Effector memory CD8-positive, alpha-beta T cell (primary cell): ENCODE measurements at places on chromosomes 11 and 22.

GRCh38 chr11:65492637-65493366, 6.0 kb upstream of the MALAT1 start:
- no peak for DNase-seq

GRCh38 chr11:19253153-19253745, 12.5 kb upstream of the E2F8 start:
- no peak for DNase-seq

- DNase-seq = no peak
These were observed 67.9 kb downstream of the SESN3 start for GRCh38 chr11:95163106-95163505.

DNA sequence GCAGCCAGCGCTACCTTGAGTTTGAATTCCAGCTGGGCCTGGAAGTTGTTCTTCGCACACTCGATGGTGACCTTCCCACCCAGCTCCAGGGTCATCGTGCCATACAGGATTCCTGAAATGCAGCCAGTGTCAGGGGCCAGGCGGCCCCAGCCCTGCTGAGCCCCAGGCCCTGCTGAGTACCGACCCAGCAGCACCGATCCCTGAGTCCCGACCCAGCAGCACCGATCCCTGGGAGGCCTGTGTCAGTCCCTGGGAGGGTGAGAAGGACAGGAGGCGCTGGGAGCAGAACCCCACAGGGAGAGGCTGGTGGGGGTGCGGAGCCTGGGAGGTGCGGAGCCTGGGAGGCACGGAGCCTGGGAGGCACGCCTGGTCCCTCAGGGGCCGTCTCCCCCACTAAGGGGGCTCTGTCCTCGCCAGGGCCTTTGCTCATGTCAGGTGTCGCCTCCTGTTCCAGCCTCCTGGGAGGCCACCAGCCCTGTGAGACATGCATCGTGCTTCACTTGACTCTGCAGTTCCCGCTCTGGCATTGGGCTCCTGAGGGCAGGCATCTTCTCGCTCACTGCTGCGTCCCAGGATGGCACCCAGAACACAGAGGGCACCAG, 37.1 kb upstream of the CARS1 start:
- DNase-seq = no peak

GRCh38 chr11:100923555-100923954, 206.1 kb downstream of the PGR start:
- DNase-seq = no peak

GRCh38 chr22:34414467-34415440, 494.5 kb upstream of the LARGE1 start:
- DNase-seq = no peak

DNA sequence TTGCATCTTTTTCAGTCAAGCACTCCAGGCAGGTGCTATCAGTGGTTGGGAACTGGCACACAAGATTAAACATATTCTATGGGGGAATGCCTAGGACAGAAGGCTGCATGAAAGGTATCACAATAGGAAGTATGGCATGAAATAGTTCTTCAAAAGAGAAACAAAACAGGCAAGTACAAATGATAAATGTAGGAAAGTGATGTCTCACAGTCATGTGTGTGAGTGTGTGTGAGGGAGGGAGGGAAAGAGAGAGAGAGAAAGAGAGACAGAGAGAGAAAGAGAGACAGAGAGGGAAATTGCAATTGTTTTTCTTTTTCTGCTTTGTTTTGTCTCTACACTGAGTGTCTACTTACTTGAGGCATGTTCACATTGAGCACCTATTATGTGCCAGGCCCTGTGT, 456.3 kb downstream of the MIAT start:
- no peak for DNase-seq

DNA sequence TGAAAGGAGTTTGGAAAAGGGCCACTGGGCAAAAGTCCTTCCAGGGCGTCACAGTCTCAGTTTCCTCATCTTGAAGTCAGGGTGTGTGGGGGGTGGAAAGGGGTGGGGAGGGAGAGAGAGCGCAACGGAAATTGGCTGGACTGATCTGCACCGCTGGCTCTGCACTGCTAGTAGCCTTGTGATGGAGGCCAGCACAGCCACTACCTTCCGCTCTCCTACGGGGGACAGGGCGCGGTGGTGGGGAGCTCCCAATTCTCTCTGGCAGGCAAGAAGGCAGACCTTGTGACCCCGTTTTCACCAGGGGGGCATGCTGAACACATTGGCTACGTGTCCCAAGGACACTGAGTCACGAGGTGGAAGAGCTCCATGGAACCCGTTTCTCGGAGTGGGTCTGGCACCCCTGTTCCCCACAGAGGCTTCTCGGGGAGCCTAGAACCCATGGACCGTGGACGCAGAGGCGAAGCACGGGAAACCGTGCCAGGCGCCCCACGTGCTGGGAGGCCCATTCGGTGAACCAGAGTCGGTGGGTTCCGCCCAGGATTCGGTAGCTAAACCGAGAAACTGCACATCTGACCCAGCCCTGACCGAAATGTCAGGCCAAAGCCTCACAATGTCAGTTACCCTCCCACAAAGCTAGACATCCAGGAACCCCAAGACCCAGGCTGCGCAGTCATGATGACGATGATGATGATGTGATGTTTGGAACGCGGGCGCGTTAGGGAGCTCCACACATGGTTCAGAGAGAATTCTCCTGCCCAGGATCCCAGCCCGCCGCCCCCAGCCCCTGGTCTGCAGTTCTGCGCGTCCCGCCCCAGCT, 28.3 kb upstream of the WNT11 start:
- peak; percentile 10 for DNase-seq

GRCh38 chr11:96045622-96046456, 121.9 kb upstream of the MTMR2 start:
- no peak for DNase-seq

DNA sequence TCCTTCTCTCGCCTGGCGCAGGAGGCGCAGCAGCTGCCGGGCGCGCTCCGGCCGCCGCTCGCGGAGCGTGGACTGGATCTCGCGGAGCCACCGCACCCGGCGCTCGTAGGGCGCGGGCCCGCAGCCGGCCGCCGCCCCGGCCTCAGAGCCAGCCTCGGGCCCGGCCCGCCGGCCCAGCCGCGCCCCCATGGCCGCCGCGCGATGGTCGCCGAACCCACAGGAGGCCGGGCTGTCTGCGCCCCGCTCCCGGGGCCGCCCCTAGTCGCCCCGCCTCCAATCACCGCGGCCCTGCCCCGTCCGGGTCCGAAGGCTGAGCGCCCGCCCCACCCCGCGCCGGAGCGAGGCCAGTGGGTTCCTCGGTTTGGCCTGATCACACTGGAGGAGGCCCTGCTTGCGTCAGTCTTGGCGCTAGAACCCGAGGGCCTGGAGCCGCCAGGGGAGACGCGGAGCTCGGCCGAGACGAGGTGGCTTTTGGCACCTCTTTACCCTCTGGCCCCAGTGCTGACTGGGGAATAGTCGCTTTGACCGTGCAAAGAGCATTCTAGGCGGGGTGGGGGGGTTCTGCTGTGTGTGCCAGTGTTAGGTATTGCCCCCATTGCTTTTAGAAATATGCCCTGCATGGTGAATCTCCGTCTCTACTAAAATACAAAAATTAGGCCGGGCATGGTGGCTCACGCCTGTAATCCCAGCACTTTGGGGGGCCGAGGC, at the start of gene LRRC75B:
Gene LRRC75B (minus strand): TSS at position 223 of the 708 bp plus-strand sequence. CDS start 34 bp downstream, at position 189.
- peak; percentile 8 for DNase-seq

DNA sequence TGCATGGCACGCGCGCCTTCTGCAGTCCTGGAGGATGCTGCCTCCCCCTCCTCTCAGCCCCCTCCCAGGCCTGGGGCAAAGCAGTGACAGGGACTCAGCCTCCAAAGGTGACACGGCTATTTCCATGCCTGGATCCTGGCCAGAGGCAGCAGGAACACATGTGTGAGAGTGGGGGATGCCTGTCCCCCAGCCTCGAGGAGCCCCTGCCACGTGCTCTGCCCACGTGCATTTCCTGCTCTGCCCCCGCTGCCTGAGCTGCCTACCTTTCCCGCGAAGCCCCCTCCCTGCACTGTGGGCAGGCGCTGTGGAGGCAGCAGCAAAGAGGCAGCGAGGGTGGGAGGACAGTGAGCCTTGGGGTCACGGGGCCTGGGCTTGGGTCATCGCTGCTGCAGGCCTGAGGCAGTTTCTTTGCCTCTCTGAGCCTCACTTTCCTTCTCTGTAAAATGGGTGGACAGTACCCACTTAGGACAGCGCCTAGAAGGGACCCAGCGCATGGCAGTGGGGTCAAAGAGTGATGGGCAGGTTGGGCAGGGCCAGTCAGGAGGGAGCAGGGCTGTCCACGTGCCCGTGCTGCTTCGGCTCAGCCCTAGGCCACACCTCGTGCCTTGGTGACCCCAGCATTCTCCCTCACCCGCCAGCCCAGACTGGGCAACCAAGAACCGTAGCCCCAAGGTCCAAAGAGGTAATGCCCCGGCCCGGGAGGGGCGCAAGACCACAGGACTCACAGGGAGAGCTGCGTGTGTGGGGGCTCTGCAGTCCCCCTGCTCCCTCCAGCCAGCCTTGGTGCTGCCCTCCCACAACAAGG, 48.6 kb downstream of the FLRT1 start:
- DNase-seq = no peak

DNA sequence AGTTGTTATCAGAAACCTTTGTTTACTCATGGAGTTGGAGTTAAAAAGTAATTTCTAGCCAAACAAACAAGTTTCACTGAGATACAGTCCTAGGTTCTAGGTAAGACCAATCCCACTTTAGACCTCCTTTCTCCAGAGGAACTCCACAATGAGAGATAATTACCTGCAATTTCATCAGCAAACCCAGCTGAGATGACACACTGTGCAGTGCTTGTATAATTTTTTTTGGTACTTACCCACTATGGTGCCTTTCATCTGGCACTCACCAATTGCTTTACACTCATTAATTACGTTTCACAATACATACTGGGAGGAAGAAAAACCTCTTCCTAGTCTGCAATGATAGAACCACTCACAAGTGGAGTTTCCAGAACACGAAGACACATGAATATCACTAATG, 1.8 kb upstream of the MUC15 start:
- DNase-seq = no peak

GRCh38 chr22:20137671-20138416, 6.2 kb downstream of the ZDHHC8 start:
- no peak for DNase-seq

DNA sequence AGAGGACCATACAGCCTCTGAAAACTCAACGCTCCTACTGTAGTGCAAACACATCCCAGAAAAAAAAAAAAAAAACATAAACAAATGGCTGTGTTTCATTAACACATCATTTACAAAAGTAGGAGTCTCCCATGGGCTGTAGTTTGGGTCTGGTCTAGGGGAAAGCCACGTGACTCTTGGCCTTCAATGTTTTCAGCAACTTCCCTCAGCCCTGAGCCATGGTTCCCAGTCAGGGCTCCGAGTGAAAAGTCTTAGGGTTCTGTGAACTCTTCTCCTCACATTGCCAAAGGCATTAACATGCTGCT, 58.5 kb downstream of the CSNK2A3 start:
- DNase-seq = no peak

DNA sequence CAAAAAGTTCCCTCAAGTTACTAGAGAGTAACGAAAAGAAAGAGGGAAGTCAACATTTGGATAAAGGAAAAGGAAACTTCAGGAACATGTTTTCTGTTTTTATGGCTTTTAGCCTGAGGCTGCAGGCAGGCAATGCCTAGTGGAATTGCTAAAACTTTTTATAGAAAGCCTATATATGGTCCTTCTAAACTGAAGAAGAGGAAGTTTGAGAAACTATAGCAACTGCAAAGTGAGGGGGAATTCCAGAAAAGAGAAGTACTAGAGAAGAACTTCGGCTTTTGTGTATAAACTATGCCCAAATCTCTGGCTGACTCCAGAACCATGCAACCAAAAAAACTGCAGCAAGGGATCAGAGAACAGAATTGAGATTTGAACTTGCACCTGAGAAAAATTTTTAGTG, 74.3 kb upstream of the ARHGAP42 start:
- DNase-seq = no peak

DNA sequence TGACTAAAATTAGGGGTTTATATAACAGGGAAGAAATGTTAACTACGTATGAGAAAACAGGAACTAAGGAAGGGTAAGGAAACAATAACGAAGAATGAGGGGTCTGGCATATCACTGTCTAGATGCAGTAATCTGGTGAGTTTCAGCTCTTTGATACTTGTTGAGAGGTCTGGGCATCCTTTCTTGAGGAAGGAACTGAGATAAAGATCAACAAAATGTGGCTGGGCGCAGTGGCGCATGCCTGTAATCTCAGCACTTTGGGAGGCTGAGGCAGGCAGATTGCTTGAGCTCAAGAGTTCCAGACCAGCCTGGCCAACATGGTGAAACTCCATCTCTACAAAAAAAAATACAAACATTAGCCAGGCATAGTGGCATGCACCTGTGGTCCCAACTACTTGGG, 2.7 kb downstream of the DCDC1 start:
- DNase-seq = no peak

DNA sequence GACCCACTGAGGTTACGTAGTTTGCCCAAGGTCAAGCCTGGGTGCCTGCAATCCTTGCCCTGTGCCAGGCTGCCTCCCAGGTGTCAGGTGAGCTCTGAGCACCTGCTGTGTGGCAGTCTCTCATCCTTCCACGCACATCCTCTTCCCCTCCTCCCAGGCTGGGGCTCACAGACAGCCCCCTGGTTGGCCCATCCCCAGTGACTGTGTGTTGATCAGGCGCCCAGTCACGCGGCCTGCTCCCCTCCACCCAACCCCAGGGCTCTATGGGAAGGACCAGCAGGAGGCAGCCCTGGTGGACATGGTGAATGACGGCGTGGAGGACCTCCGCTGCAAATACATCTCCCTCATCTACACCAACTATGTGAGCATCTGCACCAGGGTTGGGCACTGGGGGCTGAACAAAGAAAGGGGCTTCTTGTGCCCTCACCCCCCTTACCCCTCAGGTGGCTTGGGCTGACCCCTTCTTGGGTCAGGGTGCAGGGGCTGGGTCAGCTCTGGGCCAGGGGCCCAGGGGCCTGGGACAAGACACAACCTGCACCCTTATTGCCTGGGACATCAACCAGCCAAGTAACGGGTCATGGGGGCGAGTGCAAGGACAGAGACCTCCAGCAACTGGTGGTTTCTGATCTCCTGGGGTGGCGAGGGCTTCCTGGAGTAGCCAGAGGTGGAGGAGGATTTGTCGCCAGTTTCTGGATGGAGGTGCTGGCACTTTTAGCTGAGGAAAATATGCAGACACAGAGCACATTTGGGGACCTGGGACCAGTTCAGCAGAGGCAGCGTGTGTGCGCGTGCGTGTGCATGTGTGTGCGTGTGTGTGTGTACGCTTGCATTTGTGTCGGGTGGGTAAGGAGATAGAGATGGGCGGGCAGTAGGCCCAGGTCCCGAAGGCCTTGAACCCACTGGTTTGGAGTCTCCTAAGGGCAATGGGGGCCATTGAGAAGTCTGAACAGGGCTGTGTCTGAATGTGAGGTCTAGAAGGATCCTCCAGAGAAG, 1.6 kb downstream of the GSTP1 start:
- DNase-seq = no peak

GRCh38 chr11:19903620-19904069, 191.0 kb downstream of the NAV2 start:
- DNase-seq = peak; percentile 23
